ENCODE measurements at places on chromosomes 6 and 20. TPM values are rescaled to one million over a fixed set of nuclear protein-coding genes. Genes with fewer than 3 reads are reported as not detected.
A peak's percentile ranks its signal among the peaks of the same experiment; 100 is the strongest.

GRCh38 chr6:93677264-93677965 is 258.1 kb upstream of the EPHA7 start:
- H3K4me3 ChIP-seq: no peak overlapping the region
- H3K27ac ChIP-seq: no peak overlapping the region
- H3K4me1 ChIP-seq: no peaks in the 10 kb centered on the region
- H3K36me3 ChIP-seq: no peaks in the 10 kb centered on the region
- no peaks in the 10 kb centered on the region for H3K27me3 ChIP-seq

DNA sequence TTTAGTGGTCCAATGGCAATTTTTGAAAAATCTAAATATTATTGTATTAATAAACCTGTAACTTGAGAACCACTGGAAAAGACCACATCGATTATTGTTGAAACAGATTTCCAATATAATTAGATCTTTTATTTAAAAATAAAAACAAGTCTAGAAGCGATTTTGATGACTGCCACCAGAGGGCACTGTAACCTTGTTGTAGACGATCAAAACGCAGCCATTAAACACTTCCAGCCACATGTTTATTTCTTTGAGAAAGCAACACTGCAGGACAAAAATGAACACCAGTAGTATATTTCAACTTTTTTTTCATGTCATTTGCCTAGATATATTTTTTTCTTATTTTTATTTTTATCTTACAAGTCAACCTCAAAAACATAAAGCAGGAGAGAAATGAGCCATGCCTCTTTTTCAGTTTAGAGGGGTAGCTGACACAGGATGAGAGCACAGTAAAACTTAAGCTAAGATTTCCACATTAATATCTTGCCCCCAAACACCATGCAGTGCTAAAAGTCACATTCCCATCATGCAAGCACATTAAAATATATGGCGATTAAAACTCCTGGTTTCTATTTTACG is 115.4 kb downstream of the OPRM1 start:
- H3K27me3 ChIP-seq: no peaks in the 10 kb centered on the region
- no peaks in the 10 kb centered on the region for H3K36me3 ChIP-seq
- no peak overlapping the region for H3K27ac ChIP-seq
- no peak overlapping the region for H3K4me3 ChIP-seq
- peak; percentile 37 for DNase-seq

DNA sequence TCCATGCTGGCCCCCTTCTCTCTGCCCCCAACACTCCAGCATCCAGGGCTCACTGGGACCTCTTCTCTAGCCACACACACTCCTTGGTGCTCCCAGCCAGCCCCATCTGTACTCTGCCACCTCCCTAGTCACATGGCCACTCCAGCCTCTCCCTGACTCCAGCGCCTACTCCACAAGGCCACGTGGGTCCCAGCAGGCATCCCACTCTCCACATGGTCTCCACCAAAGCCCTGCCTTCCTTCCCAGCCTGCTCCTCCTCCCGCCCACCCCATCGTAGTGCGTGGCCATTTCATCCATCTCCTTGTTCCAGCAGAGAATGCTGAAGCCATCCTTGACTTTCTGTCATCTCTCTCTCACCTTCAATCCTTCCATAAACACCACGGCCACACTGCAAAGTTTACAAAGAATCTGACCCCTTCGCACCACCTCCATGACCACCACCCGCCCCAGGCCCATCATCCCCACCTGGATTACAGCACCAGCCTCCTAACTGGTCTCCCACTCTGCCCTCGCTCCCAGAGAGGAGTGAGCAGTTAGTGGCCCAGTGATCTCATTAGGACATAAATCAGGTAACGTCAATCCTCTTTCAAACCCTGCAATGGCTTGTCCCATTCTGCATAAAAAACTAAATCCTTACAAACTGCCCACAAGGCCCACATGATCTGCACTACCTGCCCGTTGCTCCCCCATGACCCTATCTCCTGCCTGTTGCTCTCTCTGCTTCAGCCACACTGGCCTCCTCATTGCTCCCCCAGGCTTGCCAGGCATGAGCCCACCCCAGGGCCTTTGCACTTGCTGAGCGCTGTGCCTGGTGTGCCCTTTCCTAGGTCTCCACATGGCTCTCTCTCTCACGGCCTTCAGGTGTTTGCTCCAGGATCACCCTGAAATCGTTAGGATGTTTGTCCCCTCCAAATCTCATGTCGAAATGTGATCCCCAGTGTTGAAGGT is 96.2 kb downstream of the GRM4 start:
- no peaks in the 10 kb centered on the region for H3K4me1 ChIP-seq
- no peak overlapping the region for H3K27ac ChIP-seq
- no peaks in the 10 kb centered on the region for H3K27me3 ChIP-seq
- no peaks in the 10 kb centered on the region for H3K36me3 ChIP-seq
- no peak overlapping the region for H3K4me3 ChIP-seq
- DNase-seq: no peak

DNA sequence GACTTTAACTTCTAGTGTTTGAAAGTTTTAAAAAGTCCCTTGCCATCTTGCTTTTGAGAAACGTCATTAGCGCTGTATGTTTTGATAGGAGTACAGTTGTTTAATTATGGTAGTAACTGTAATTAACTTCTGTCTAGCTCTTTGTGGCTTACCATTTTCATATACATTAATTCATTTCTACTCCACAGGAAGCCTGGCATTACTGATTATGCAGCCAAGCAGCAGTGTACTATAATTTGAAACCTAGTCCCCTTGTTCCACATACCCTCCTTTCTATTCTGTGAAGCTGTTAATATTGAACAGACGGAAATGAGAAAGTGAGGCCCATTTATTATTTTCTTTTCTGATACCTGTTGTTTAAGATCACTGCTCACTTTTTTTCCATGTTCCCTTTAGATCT is 235.4 kb downstream of the CDKAL1 start:
- H3K4me1 ChIP-seq: no peaks in the 10 kb centered on the region
- H3K27me3 ChIP-seq: no peaks in the 10 kb centered on the region
- H3K27ac ChIP-seq: no peak overlapping the region
- no peaks in the 10 kb centered on the region for H3K36me3 ChIP-seq
- H3K4me3 ChIP-seq: no peak overlapping the region

GRCh38 chr20:32474967-32475811 is 109.9 kb downstream of the NOL4L start:
- H3K27me3 ChIP-seq: no peaks in the 10 kb centered on the region
- H3K36me3 ChIP-seq: no peaks in the 10 kb centered on the region
- peak overlapping the region; percentile 83 for H3K27ac ChIP-seq
- H3K4me3 ChIP-seq: peak overlapping the region; percentile 34

DNA sequence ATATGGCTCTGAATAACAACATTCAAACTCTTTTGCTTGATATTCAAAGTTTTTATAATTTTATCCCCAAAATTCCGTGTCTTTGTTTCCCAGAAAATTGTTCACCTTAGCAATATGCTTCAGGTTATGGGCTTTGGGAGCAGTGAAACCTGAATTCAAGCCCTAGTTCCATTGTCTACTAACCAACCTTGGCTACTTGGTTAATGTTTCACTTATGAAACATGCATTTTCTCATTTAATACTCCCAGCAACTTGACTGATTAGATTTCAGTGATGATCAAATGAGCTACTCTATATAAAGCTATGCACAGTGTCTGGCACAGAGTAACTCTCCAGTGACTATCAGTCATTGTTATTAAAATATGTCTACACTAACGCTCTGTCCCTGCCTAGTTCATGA is 192.2 kb upstream of the TENT5A start:
- H3K36me3 ChIP-seq: no peaks in the 10 kb centered on the region
- no peak overlapping the region for H3K27ac ChIP-seq
- no peaks in the 10 kb centered on the region for H3K4me1 ChIP-seq
- no peaks in the 10 kb centered on the region for H3K27me3 ChIP-seq
- DNase-seq: no peak

- no peaks in the 10 kb centered on the region for H3K27me3 ChIP-seq
- H3K4me1 ChIP-seq: no peaks in the 10 kb centered on the region
- H3K27ac ChIP-seq: no peak overlapping the region
- no peak overlapping the region for H3K4me3 ChIP-seq
- H3K36me3 ChIP-seq: no peaks in the 10 kb centered on the region
- DNase-seq: no peak
Observed at GRCh38 chr6:163583558-163583957, 169.0 kb downstream of the QKI start.

GRCh38 chr6:21772884-21773575 is 179.5 kb downstream of the SOX4 start:
- no peak overlapping the region for H3K4me3 ChIP-seq
- DNase-seq: no peak
- H3K27ac ChIP-seq: peak overlapping the region; percentile 6
- no peaks in the 10 kb centered on the region for H3K36me3 ChIP-seq
- no peaks in the 10 kb centered on the region for H3K4me1 ChIP-seq
- H3K27me3 ChIP-seq: no peaks in the 10 kb centered on the region

GRCh38 chr6:17485181-17485580 is 91.8 kb downstream of the CAP2 start:
- H3K27ac ChIP-seq: no peak overlapping the region
- DNase-seq: no peak
- no peaks in the 10 kb centered on the region for H3K36me3 ChIP-seq
- H3K4me1 ChIP-seq: no peaks in the 10 kb centered on the region
- H3K27me3 ChIP-seq: no peaks in the 10 kb centered on the region

DNA sequence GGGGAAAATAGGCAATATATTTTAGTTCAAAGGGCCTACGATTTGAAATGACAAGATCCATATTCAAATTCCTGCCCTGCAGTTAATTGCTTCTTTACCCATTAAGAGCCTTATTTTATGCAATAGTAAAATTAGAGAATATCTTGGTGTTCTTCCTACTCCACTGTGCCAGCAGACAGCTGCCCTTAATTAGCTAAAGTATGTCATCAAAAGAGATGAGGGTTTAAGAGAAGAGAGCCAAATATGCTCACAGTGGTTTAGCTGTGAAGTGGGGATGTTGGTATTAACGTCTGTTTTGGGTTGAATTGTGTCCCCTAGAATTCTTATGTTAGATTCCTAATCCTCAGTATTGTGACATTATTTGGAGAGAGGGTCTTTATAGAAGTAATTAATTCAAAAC is 148.1 kb downstream of the MOXD1 start:
- no peak overlapping the region for H3K27ac ChIP-seq
- no peaks in the 10 kb centered on the region for H3K36me3 ChIP-seq
- H3K4me1 ChIP-seq: no peaks in the 10 kb centered on the region
- no peak for DNase-seq
- H3K4me3 ChIP-seq: no peak overlapping the region

DNA sequence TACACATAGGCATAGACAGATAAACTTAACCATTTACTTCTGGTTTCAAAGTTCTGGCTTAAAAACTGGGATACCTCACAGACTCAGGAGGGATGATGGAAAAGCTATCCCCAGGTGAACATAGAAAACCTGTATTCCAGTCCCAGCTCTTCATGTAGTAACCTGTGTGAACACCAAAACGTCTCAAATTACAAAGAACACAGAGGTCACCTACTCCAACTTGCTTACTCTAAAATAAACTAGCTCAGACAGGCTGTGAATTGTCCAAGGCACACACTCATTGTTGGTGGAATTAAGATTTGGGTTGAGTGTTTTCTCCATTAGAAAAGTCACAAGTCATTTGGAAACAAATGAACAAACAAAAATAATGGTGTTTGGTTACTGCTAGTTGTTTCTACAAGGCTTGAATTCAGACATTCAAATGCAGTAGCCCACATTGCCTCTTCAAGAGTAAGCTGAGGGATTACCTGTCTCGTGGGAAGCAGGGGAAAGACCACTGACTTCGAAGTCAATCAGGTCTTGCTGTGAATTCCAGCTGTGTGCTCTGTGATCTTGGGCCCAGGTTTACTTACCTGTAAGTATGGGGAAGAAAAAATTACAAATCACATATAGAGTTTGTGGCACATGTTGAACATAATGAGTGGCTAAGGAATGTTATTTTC is 48.2 kb upstream of the LRRC1 start:
- H3K4me1 ChIP-seq: no peaks in the 10 kb centered on the region
- no peaks in the 10 kb centered on the region for H3K36me3 ChIP-seq
- no peaks in the 10 kb centered on the region for H3K27me3 ChIP-seq
- H3K4me3 ChIP-seq: no peak overlapping the region
- no peak for DNase-seq
- H3K27ac ChIP-seq: no peak overlapping the region

GRCh38 chr6:84282550-84282949 is 55.1 kb upstream of the CEP162 start:
- no peaks in the 10 kb centered on the region for H3K27me3 ChIP-seq
- no peak overlapping the region for H3K27ac ChIP-seq
- H3K4me3 ChIP-seq: no peak overlapping the region
- H3K4me1 ChIP-seq: no peaks in the 10 kb centered on the region

GRCh38 chr20:53750827-53751619 is 157.4 kb upstream of the ZNF217 start:
- peak; percentile 57 for DNase-seq
- peak overlapping the region; percentile 74 for H3K27ac ChIP-seq
- H3K4me1 ChIP-seq: no peaks in the 10 kb centered on the region
- H3K4me3 ChIP-seq: no peak overlapping the region
- H3K36me3 ChIP-seq: no peaks in the 10 kb centered on the region

GRCh38 chr20:54065601-54066038 is 4.8 kb downstream of the BCAS1 start:
- no peaks in the 10 kb centered on the region for H3K36me3 ChIP-seq
- H3K27me3 ChIP-seq: no peaks in the 10 kb centered on the region
- DNase-seq: no peak
- H3K4me1 ChIP-seq: no peaks in the 10 kb centered on the region
- no peak overlapping the region for H3K27ac ChIP-seq

GRCh38 chr6:30219244-30219643 is 6.0 kb upstream of the TRIM26 start:
- no peaks in the 10 kb centered on the region for H3K4me1 ChIP-seq
- no peak for DNase-seq
- no peaks in the 10 kb centered on the region for H3K36me3 ChIP-seq
- H3K27ac ChIP-seq: no peak overlapping the region
- H3K4me3 ChIP-seq: no peak overlapping the region

GRCh38 chr6:34560366-34561226 is 4.5 kb upstream of the SPDEF start:
- no peak for DNase-seq
- H3K27me3 ChIP-seq: no peaks in the 10 kb centered on the region
- H3K4me3 ChIP-seq: no peak overlapping the region
- no peaks in the 10 kb centered on the region for H3K4me1 ChIP-seq
- H3K27ac ChIP-seq: no peak overlapping the region
- H3K36me3 ChIP-seq: no peaks in the 10 kb centered on the region

DNA sequence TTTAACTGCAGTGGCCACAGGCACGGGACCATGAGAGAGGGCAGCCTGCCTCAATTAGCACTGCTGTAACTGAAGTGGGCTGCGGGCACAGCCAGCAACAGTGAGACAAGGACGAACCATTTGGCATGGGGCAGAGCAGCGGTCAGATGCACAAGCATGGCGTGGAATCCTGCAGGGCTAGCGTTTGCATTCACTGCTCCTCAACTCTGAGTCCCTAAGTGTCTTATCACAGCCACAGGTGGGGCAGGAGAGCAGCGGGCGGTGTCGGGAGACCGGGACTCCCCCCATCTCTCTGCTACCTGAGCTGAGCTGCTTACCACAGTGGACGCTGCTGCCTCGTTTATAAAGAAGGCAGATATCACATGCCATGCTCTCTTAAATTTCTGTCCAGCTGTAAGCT is 31.3 kb upstream of the PDE10A start:
- no peaks in the 10 kb centered on the region for H3K4me1 ChIP-seq
- H3K4me3 ChIP-seq: no peak overlapping the region
- H3K27me3 ChIP-seq: no peaks in the 10 kb centered on the region
- no peak overlapping the region for H3K27ac ChIP-seq
- no peak for DNase-seq

GRCh38 chr6:149423964-149424440 is 23.9 kb downstream of the SUMO4 start:
- no peaks in the 10 kb centered on the region for H3K27me3 ChIP-seq
- H3K27ac ChIP-seq: no peak overlapping the region
- no peaks in the 10 kb centered on the region for H3K36me3 ChIP-seq
- H3K4me3 ChIP-seq: no peak overlapping the region

The WFDC2 gene
- total RNA-seq: not detected

The GRM4 gene
- total RNA-seq: not detected

The SSTR4 gene
- not detected for total RNA-seq

The GABRR2 gene
- total RNA-seq: 1.7 TPM

The MMUT gene
- total RNA-seq: 17.4 TPM

The CRISP2 gene
- total RNA-seq: not detected

The GHRH gene
- not detected for total RNA-seq

The MEP1A gene
- not detected for total RNA-seq

The CGA gene
- total RNA-seq: not detected

The NOL7 gene
- total RNA-seq: 49.4 TPM

All from uterus (tissue), 4 donors.